ENCODE measurements at places on chromosomes 16 and 17.

GRCh38 chr16:47731252-47731651 is 270.1 kb downstream of the PHKB start:
- no peak for DNase-seq

DNA sequence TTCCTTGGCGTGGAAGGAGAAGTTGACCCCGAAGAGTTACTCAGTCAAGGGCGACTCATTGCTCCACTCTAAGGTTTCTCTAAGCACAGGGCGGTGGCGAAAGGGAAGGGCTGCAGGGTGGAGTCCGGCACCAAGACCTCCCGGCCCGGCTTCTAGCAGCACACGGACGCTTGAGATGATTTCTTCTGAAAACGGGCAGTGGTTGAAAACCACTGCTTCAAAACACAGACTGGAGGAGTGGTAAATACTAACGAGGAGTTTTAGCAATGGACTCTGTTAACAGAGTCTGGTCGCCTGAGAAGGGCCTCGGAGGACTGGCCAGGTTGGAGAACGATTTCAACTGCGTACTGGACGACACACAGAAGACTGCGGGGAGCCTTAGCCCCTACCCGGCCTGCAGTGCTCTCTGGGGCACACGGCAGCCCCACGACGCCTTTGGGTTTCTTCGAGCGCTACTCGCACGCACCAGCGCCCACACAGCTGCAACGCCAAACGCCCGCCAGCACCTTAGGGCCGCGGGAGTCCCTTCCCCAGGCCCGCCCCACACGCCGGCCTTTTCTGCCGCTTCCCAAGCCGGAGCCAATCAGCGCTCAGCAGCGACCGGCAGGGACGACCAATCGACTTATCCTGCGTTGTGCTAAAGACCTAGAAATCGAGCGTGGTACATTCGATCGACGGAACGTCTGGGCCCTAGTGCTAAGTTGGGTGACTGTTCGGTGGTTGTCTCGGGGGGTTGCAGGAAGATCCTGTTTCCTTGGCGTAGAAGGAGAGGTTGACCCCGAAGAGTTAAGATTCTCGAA is 14.4 kb upstream of the CA4 start:
- DNase-seq: peak; percentile 95

DNA sequence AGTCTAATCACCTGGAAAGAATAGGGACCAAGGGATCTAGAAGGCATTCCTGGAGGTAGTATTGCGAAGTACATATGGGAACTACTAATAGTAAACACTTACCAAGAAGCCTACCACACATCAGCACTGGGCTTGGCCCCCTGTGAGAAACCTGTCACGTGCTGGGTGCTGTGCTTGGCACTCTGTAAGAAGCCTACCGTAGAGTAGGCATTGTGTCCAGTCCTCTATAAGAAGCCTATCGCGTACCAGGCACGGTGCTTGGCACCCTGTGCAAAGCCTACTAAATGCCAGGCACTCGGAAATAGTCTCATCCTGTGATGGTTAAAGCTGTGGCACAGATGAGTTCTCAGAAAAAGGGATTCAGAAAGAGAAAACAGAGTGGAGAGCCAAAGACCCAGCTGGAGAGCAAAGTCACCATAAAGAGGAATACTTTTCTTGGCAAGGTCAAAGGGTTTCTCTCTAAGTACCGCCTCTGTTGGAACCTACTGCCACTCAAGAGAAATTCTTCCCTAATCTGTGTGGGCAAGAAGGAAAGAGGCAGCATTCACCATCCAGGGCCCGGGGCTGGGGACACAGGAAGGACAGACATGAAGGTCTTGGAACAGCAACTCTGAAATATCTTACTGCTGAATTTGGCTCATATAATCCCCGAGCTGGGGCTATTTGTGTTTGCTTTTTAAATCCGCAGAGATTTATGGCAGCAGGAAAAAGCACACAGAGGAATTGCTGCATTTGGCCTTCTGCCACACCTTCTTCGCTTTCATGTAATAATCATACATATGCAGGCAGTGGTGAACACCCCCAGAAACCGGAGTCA is 81.8 kb downstream of the VAT1L start:
- DNase-seq: peak; percentile 47

DNA sequence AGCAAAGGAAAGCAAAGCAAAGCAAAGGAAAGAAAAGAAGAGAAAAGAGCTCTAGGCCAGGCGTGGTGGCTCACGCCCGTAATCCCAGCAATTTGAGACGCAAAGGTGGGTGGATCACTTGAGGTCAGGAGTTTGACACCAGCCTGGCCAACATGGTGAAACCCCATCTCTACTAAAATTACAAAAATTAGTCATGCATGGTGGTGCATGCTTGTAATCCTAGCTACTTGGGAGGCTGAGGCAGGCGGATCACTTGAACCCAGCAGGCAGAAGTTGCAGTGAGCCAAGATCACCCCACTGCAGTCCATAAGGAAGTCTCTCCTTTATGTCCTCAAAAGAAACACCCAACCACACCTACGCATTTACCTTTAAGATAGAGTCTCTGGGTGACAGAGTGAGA is 70.1 kb downstream of the ADAMTS18 start:
- no peak for DNase-seq

GRCh38 chr16:20002936-20003335 is 70.8 kb downstream of the GPR139 start:
- no peak for DNase-seq

- DNase-seq: no peak
Observed at GRCh38 chr17:4008441-4009185, 44.4 kb upstream of the ATP2A3 start.

Data from eye (tissue), 1 donor.